Endodermal cell (in vitro differentiated cells): ENCODE measurements at places on chromosomes 13 and 19. TPM values are rescaled to one million over a fixed set of nuclear protein-coding genes. Genes with fewer than 3 reads are reported as not detected.

The RASGRP4 gene
- 0.09 and 0.16 TPM in 2 replicates for total RNA-seq

GRCh38 chr13:41465898-41466320 lies 8.6 kb downstream of the RGCC start:
- H3K27me3 ChIP-seq, result peaks cover 20% of the 10 kb centered on the region
- H3K4me3 ChIP-seq, result no peak overlapping the region
- no peaks in the 10 kb centered on the region for H3K4me1 ChIP-seq
- H3K27ac ChIP-seq, result no peak overlapping the region
- H3K36me3 ChIP-seq, result no peaks in the 10 kb centered on the region
- DNase-seq, result no peak

- no peak for DNase-seq
- H3K27me3 ChIP-seq, result no peaks in the 10 kb centered on the region
- no peak overlapping the region for H3K27ac ChIP-seq
- no peaks in the 10 kb centered on the region for H3K4me1 ChIP-seq
Observed at GRCh38 chr13:20369886-20370361, 137.8 kb upstream of the GJB6 start.

- H3K4me1 ChIP-seq, result peaks cover 31% of the 10 kb centered on the region
- no peak for DNase-seq
- no peaks in the 10 kb centered on the region for H3K27me3 ChIP-seq
- no peak overlapping the region for H3K4me3 ChIP-seq
- H3K36me3 ChIP-seq, result peaks cover 45% of the 10 kb centered on the region
- H3K27ac ChIP-seq, result peak overlapping the region; percentile 90
Observed at GRCh38 chr19:38682872-38683392, 35.5 kb downstream of the ACTN4 start.

- no peak for DNase-seq
- peaks cover 2% of the 10 kb centered on the region for H3K4me1 ChIP-seq
- H3K27ac ChIP-seq, result no peak overlapping the region
Observed at GRCh38 chr13:42959615-42960014, 32.4 kb downstream of the EPSTI1 start.

The OSCAR gene
- total RNA-seq, result 0.44 to 3.2 TPM (median 0.46 TPM) in 3 replicates

DNA sequence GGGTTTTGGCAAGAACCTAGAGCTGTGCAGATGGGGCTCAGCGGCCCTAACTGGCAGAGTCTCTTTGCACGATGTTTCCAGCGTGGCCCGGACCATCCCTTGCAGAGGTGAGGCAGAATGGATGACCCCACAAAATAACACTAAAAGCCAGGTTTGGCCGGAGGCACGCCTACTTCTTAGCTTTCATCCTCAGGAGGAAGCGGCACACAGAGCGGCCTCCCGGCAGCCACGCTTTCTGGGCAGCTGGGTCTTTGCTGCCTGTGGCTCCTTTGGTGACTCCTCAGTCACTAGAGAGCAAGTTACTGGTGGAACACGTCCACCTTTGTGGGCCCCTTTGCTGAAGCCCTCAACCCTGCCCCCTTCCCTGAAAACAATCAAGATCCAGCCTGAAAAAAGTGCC lies 25.2 kb downstream of the TEX29 start:
- H3K4me1 ChIP-seq, result no peaks in the 10 kb centered on the region
- no peaks in the 10 kb centered on the region for H3K27me3 ChIP-seq
- H3K4me3 ChIP-seq, result no peak overlapping the region
- no peak overlapping the region for H3K27ac ChIP-seq
- no peaks in the 10 kb centered on the region for H3K36me3 ChIP-seq
- no peak for DNase-seq

DNA sequence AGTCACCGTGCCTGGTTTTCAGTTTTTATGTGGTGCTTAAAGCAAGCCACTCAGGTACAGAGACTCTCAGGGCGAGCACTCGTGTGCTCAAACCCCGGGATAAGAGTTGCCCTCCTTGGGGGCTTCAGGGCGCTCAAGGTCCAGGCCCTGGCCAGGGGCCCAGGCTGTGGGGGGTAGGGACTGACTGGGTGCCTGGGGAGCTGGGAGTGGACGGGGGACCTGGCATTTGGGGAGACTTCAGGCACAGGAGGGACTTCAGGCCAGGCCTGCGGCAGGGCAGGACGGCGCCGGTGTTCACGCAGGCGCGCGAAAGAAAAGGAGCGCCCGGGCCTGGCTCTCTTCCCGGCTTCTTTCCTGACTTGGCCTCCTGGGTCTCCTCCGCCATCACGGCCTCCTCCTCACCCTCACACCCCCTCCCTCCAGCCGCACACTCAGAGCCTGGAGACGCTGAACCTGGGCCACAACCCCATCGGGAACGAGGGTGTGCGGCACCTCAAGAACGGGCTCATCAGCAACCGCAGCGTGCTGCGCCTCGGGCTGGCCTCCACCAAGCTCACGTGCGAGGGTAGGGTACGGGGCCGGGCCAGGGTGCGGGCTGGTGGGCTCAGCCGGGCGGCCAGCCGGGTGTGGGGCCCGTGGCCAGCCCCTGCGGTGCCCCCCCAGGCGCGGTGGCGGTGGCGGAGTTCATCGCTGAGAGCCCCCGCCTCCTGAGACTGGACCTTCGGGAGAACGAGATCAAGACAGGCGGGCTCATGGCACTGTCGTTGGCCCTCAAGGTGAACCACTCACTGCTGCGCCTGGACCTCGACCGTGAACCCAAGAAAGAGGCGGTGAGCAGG lies 16.1 kb downstream of the NKPD1 start:
- DNase-seq, result no peak
- no peak overlapping the region for H3K27ac ChIP-seq

DNA sequence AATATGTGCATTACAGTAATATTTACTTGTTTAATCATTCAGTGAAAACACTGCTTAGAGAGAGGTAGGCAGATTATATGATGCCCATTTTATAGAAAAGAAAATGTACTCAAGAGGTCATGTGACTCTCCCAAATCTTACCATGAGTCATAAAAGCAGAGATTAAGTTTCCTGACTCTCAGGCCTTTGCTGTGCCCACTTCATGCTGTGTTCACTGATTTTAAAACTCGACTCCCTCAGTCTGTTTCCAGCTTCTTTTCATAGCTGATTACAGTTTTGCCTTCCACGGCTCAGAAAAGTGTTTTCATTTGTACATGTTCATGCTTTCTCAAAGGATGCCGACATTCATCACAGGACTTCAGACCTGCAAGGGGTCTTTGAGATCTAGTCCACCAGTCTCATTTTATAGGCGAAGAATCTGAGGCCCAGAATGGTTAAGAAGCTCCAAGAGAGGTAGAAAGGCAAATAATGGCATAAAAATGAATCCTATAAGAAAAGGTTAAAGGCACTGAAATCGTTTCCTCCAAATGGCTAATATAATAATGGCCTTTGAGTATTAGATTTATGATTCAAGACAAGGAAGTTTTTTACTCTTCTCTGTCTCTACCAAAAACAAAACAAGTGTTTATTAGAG lies 9.0 kb upstream of the IPO5 start:
- H3K27ac ChIP-seq, result no peak overlapping the region
- H3K4me3 ChIP-seq, result no peak overlapping the region
- DNase-seq, result no peak
- H3K36me3 ChIP-seq, result no peaks in the 10 kb centered on the region
- H3K4me1 ChIP-seq, result no peaks in the 10 kb centered on the region
- no peaks in the 10 kb centered on the region for H3K27me3 ChIP-seq

DNA sequence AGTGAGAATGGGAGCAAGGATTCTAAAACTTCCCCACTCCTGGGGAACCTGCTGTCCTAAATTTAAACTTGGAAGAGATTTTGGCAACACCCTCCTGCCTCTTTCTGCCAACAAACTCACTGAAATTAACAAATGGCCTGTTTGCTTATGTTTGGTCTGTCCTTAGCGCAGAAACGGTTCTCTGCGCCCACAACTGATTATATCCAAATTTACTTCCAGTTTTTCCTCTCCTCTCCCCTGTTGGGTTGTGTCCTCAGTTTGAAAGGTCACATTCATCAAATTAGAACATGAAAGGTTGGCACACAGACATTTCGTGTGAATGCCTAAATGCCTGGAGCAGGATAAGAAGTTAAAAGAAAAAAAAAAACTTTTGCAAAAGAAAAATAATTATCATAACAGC lies 56.4 kb upstream of the MRI1 start:
- no peaks in the 10 kb centered on the region for H3K27me3 ChIP-seq
- no peak overlapping the region for H3K27ac ChIP-seq
- H3K36me3 ChIP-seq, result no peaks in the 10 kb centered on the region
- no peak overlapping the region for H3K4me3 ChIP-seq
- DNase-seq, result no peak

DNA sequence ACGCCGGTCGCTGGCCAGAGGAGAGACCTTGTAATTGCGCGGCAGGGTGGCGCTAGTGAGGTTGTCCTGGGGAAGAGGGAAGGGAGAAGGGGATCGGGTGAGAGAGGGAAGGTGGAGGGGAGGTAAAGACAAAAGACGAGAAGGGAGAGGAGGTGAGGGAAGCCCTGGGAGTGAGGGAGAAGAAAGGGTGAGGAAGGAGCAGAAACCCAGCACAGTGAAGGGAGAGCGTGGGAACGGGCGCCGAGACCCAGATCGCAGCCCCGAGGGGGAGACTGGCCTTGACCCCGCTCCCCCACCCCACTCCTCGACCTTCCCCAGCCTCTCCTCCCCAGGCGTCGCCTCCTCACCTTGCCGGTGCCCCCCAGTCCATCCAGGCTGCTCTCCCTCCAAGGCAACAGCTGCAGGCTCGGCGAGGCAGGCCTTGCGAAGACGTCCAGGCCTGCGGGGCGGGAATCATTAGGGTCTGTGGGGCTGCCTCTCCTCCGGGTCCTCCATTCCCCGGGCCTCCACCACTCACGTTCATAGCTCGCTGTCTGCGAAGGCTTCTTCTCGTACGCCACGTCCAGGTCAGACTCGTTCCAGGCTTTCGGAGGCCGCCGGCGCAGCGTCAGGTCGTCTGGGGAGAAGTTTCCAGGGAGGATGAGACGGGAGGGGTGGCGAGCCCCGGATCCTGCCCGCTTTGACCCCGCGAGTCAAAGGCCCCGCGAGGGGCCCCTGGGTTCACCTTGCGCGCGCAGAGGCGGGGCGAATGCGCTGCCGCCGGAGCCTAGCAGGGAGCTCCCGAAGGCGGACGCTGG lies 8.8 kb downstream of the PPP1R13L start:
- H3K36me3 ChIP-seq, result peaks cover 21% of the 10 kb centered on the region
- no peak overlapping the region for H3K27ac ChIP-seq
- H3K4me3 ChIP-seq, result no peak overlapping the region

- peaks cover 37% of the 10 kb centered on the region for H3K36me3 ChIP-seq
- no peak overlapping the region for H3K27ac ChIP-seq
- no peaks in the 10 kb centered on the region for H3K4me1 ChIP-seq
- H3K4me3 ChIP-seq, result no peak overlapping the region
- H3K27me3 ChIP-seq, result no peaks in the 10 kb centered on the region
Observed at GRCh38 chr19:38928391-38929001, 2.1 kb downstream of the SARS2 start.

- no peak for DNase-seq
- no peaks in the 10 kb centered on the region for H3K36me3 ChIP-seq
- H3K4me3 ChIP-seq, result no peak overlapping the region
- H3K27me3 ChIP-seq, result no peaks in the 10 kb centered on the region
Observed at GRCh38 chr19:6292006-6292405, 12.2 kb upstream of the MLLT1 start.

- H3K27me3 ChIP-seq, result peaks cover 20% of the 10 kb centered on the region
- H3K4me1 ChIP-seq, result no peaks in the 10 kb centered on the region
- DNase-seq, result no peak
- no peak overlapping the region for H3K4me3 ChIP-seq
- no peaks in the 10 kb centered on the region for H3K36me3 ChIP-seq
Observed at GRCh38 chr19:33347300-33347699, 26.2 kb upstream of the CEBPG start.

DNA sequence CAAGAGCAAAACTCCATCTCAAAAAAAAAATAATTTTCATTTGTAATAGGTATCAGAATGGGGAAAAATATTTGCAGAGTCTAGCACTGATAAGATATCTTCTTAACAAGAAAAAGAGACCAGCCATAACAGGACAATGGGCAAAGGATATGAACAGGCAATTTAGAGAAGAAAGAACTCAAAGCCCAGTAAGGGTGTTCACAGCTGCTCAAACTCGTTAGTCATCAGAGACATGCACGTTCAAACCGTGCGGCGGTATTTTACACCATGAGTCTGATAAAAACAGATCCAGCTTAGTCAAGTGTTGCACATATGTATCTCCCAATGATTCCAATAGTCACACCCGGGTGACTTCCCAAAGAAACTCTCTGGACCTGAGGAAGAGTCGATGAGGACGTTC lies 13.7 kb upstream of the NCCRP1 start:
- no peaks in the 10 kb centered on the region for H3K27me3 ChIP-seq
- H3K27ac ChIP-seq, result no peak overlapping the region
- no peak overlapping the region for H3K4me3 ChIP-seq
- no peaks in the 10 kb centered on the region for H3K4me1 ChIP-seq
- DNase-seq, result no peak

DNA sequence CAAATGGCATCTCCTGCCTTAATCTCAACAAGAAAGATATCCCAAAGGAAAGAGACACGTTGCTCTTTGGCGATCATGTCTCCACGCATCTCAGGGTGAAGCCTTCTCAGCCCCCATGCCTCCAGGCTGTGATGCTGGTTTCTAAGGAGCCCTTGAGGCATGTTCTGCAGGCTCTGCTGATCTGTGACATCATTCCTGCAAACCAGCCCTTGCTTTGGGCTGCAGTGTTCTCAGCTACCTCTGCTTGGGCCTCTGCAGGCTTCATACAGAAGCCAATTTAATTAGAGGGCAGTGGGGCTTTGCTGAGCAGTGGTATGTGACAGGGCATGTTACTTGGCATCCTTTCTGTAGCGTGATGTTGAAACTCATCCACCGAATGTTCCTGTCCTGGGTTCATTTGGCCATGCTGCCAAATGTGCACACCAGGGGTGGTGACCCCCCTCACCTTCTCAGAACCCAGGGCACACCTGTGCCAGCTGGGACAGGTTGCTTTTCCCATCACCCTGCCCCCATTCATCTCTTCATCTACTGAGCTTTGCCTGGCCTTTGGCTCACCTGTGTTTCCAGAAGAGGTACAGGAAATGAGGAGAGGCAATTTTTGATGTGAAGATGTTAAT lies 230.9 kb downstream of the TEX29 start:
- H3K27me3 ChIP-seq, result peaks cover 75% of the 10 kb centered on the region
- no peak overlapping the region for H3K4me3 ChIP-seq
- no peaks in the 10 kb centered on the region for H3K36me3 ChIP-seq
- peaks cover 5% of the 10 kb centered on the region for H3K4me1 ChIP-seq

GRCh38 chr13:30496147-30496546 lies 30.4 kb upstream of the HMGB1 start:
- DNase-seq, result no peak
- no peaks in the 10 kb centered on the region for H3K4me1 ChIP-seq
- no peak overlapping the region for H3K4me3 ChIP-seq
- H3K27me3 ChIP-seq, result no peaks in the 10 kb centered on the region
- no peaks in the 10 kb centered on the region for H3K36me3 ChIP-seq
- no peak overlapping the region for H3K27ac ChIP-seq

The LILRA1 gene
- not detected in 2 replicates for total RNA-seq

DNA sequence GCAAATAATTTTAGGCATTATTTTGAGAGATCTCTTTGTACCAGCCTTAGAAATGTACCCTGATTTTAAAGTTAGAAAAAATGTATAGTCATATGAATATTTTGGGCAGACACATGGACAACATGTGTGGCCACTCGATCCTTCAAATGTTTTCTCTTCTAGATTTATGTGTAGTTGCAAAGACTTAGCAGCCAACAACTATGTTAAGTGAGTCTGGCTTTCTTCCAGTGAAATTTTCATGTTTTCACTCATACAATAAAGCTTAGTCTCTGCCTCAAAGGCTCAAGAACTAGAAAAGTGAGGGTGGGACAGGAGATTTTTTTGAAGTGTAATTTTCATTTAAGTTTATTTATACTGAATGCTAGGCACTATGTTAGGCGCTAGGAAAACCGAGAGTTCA lies 207.7 kb upstream of the DACH1 start:
- peaks cover 10% of the 10 kb centered on the region for H3K4me1 ChIP-seq
- no peak overlapping the region for H3K4me3 ChIP-seq
- H3K27ac ChIP-seq, result no peak overlapping the region
- H3K36me3 ChIP-seq, result no peaks in the 10 kb centered on the region
- no peak for DNase-seq
- no peaks in the 10 kb centered on the region for H3K27me3 ChIP-seq

The TEX29 gene
- total RNA-seq, result 0.47 TPM in 1 of 2 replicates, not detected in the other

The PSG11 gene
- total RNA-seq, result not detected in 2 replicates

The RGS9BP gene
- total RNA-seq, result not detected in 2 replicates
